ENCODE measurements at places on chromosomes 2 and 18.

GRCh38 chr2:164745012-164745797, 96.4 kb downstream of the COBLL1 start:
- DNase-seq, result no peak

GRCh38 chr2:232789082-232789481, 12.7 kb upstream of the KCNJ13 start:
- DNase-seq, result no peak

DNA sequence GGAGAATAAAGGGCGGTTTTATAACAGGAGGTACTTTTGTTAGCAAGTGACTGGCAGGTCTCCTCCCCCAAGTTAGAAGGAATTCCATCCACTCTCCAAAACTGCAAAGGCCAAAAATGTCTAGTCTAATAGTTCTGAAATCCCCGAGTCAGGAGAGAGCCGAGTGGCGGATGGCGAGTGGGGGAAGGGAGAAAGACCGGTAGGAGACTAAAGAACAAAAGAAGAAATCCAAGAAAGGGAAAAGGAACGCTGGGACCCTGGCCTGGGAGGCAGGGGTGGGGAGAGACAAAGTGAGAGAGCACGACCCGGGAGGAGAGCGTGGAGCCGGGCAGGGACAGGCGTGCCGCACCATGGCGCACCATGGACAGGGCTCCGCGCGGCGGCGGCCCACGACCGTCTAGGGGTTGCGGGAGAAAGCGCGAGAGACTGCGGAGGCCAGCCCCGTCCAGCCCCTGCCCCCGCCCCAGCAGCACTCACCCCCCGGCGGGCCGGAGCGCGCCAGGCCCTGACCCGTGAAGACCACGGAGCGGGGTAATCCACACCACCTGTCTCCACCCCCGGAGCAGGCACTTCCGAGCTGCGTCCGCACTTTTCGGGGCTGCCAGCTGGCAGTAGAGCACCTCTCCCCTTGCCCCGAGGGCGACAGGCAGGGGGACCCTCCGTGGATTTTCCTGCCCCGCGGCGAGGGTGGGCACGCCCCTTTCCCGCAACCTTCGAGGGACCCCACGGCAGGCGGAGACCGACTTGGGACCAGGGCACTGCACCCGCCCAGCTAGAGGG, 1.6 kb downstream of the CDH2 start:
- no peak for DNase-seq

DNA sequence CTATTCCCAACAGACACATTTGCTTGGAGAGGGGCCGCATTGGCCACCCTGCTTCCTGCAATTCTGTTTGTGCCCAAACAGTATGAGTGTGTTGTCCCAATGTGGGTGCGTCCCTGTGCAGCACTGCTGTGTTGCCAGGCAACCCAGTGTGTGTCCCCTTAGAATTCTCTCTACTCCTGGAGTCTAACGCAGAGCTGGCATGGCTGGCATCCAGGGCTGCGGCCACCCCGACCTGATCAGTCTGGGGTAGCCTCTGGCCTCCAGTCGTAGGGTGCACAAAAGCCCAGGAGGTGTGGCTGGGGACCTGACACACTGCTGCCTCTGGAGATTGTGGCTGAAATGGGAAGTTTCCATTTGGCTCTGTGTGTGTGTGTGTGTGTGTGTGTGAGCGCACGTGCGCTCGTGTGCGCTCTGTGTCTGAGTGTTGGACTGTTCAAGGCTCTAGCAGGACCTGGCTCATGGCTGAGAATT, 48.0 kb downstream of the TEX44 start:
- no peak for DNase-seq

GRCh38 chr18:28786926-28787325, 610.0 kb upstream of the CDH2 start:
- DNase-seq, result no peak

GRCh38 chr18:24989760-24990593, 362.0 kb downstream of the ZNF521 start:
- DNase-seq, result no peak

DNA sequence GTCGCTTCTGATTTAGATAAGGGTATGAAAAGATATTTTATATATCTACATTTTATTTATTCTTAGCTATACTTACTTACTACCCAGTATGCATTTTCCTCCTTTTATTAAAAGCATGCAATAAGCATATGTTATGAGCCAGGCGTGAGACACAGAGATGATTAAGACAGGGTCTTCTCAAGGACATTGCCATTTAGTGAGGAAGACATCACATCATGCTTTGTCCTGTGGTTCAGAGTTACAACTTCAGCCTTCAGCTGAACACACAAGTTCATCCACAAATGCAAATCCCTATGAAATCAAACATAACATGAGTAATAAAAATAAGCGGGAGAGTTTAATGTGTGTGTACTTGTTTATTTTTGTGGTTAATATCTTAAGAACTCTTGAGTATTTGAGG, 30.2 kb downstream of the GRHL1 start:
- no peak for DNase-seq

GRCh38 chr2:46663614-46664013, 184.2 kb downstream of the TMEM247 start:
- DNase-seq, result no peak
